ENCODE measurements at places on chromosomes 4 and X.

- DNase-seq, result no peak
- no peaks in the 10 kb centered on the region for H3K36me3 ChIP-seq
These were observed 91.5 kb downstream of the COX18 start for GRCh38 chr4:72977936-72978485.

DNA sequence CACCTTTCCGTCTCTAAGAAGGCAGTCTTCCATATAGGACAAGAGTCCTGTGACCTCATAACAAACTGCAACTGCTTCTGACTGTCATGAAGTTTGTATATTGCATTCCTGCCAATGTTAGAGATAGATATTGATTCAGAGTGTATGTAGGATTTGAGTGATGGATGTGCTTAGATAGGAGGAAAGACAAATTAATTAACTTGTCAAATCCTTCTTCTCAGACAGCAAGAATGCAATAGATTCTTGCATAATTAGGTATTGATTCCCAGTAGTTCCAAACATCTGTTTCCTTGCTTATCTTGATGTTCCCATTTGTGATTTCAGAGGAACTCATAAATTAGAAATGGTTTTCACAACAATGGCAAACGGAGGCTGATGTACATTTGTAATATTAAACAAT is 555.3 kb downstream of the TRAM1L1 start:
- DNase-seq, result no peak
- no peaks in the 10 kb centered on the region for H3K36me3 ChIP-seq
- H3K27me3 ChIP-seq, result no peaks in the 10 kb centered on the region
- H3K27ac ChIP-seq, result no peak overlapping the region

GRCh38 chrX:63658920-63659319 is 126.1 kb downstream of the ARHGEF9 start:
- H3K4me3 ChIP-seq, result no peak overlapping the region
- no peak overlapping the region for H3K27ac ChIP-seq
- peaks cover 71% of the 10 kb centered on the region for H3K36me3 ChIP-seq
- no peaks in the 10 kb centered on the region for H3K4me1 ChIP-seq

DNA sequence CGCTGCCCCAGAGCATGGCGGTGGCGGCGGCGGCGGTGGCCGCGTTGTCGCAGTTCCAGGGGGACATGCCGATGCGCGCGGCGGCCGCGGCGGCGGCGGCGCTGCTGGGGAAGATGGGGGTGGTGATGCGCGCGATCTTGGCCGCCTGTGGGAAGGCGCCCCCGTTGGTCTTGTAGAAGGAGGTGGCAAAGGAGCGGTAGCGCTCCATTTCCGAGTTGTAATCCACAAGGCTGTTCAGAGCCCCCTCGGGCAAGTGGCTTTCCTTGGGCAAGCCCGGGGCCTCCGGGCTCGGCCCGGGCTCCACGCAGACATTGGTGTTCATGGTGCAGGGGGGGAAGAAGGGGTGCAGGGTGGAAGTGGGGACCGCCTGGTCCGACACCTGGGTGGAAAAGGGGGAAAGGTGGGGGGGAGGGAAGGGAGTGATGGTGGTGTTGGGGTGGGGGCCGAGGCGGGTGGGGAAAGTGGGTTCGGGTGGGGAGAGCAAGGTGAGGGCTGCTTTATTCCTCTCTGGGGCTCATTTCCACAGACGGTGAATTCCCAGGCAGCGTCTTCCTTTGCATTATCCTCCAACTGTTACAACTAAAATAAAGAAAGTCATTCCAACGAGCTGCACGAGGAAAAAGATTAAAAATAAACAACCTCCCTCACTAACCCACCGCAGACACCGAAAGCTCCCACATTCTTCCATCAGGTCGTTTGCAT is 3.1 kb downstream of the CXXC4 start:
- H3K4me3 ChIP-seq, result peak overlapping the region; percentile 78
- H3K36me3 ChIP-seq, result no peaks in the 10 kb centered on the region
- peak overlapping the region; percentile 69 for H3K27ac ChIP-seq
